ENCODE measurements at places on chromosomes 7 and 10.

GRCh38 chr7:36522453-36523007, 132.9 kb downstream of the ANLN start:
- DNase-seq = no peak

GRCh38 chr7:130904792-130905191, 170.8 kb upstream of the KLF14 start:
- DNase-seq = peak; percentile 61

- peak; percentile 70 for DNase-seq
Measured at GRCh38 chr10:84117686-84118394, 21.5 kb upstream of the GHITM start.

DNA sequence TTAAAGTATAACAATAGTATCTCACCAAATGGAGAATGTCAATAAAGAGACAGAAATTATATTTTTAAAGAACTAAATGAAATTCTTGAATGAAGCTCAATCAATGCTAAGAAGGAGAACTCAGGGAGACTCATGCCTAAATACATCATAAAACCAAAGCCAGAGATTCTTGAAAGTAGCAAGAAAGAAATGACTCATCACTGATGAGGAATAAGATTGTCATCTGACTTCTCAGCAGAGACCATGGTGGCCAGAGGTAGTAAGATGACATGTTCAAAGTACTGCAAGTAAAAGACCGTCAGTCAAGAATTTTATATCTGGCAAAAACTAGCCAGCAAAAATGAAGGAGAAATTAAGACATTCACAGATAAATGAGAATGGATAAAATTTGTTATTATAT, 399.0 kb downstream of the GRID1 start:
- DNase-seq = peak; percentile 50

DNA sequence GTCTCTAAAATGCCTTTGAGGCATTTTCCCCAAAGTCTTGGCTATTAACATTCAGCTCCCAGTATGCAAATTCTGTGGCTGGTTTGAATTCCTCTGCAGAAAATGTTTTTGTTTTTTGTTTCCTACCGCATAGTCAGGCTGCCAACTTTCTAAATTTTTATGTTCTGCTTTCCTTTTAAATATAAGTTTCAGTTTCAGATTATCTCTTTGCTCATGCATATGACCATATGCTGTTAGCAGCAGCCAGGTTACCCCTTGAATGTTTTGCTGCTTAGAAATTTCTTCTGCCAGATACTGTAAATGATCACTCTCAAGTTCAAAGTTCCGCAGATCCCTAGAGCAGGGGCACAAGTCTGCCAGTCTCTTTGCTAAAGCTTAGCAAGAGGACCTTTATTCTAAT, 96.9 kb downstream of the PLPP4 start:
- no peak for DNase-seq

- peak; percentile 95 for DNase-seq
Measured at GRCh38 chr7:39504963-39505362, 61.2 kb upstream of the YAE1 start.

DNA sequence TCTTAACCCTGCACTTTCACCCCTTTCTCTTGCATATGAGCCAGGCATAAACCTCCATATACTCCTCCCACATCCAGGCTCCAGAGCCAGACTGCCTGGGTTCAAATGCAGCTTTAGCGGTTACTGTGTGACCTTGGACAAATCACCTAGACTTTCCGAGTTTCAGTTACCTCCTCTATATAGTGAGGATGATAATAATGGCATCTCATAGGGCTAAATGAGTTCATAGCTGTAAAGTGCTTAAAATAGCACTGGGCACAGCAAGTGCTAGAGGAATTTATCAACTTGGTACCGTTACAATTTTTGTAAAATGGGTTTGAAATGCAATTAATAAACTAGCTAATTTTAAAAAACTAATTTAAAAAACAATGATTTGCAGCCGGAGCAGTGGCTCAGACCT, 53.4 kb upstream of the DGKI start:
- DNase-seq = no peak

GRCh38 chr7:149063476-149063875, 27.0 kb downstream of the ZNF786 start:
- no peak for DNase-seq

DNA sequence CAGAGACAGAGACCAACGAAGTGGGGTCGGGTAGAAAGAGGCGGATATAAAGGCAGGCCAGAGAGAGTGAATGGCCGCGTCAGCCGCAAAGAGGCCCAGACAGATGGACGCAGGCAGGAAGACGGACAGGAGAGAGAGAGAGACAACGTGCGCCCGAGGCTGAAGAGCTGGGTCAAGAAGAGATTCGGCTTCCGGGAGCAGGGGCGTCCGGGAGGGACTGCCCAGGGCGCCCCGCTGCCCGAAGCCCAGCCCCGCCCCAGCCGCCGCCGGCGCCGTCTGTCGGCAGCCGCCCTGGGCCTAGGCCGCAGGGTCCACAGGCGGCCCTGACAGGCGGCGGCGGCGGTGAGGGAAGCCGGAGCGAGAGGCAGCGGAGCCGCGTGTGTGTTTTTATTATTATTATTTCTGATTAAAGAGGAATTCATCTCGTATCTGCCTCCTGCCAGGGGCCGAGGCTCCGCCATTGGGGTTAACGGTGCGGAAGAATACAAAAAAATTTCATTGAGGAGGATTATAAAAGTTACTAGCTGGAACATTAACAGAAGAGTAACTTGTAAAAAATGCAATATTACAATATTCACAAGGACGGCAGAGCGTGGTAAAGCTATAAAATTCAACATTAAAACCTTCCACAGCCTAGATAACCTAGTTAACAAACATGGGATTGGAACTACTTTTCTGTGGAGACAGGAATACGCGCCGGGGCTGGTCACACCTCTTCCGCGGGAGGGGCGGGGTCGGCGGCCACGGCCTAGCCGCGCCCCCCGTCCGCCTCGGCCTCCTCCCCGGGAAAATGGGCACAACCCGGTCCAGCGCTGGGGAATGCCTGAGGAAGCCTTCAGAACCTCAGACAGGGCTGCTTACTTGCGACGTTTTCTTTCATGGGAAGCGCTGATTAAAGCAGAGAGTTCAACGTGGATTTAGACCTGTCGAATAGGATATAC, 29.7 kb upstream of the PAX2 start:
- DNase-seq = no peak

DNA sequence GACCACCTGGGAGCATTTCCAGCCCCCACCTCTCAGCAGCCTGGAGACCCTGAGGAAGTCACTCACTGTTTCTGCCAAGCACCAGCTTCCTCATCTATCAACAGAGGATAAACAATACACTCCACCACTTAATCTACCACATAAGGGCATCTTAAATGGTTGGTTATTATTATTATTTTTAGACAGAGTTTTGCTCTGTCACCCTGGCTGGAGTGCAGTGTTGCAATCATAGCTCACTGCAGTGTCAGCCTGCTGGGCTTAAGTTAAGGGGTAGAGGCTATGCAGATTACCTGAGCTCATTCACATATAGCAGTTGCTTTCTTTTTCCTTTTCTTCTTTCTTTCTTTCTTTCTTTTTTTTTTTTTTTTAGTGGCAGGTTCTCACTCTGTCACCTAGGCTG, 59.5 kb upstream of the ELN start:
- no peak for DNase-seq

DNA sequence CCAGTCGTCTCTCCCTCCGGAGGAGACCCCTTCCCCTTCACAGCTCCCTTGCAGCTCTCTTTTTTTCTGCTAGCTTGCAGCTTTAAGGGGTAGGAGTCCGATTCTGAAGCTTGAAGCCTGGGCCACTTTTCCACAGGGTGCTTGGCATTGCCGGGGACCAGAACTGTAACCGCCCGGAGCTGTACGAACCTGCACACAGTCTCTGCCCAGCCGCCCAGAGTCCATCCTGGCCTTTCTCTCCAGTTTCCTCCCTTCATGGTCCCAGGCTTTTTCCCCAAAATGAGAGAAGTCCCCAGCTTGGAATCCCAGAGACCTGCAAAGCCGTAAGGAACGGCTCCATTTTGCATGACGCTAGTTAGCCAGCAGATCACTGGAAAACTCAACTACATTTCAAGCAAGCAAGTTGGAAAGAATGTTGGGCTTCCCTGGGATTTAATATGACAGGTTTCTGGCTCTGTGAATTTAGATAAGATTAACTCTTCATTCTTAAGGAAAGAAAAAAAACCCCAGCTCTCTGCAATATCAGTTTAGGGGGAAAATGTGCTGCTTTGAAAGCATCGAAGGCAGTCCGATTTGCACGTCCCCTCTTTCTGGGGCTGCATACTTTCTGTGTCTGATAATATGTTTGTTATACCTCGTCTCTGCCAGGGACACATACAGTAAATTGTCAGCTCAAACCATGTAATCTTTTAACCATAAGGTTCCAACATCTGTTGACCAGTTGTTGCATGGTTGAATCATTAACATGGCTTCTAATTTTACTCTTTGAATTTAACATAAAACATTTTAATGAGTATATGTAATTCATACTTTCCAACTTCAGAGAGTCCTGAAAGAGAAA, 190.0 kb upstream of the LYZL2 start:
- no peak for DNase-seq

DNA sequence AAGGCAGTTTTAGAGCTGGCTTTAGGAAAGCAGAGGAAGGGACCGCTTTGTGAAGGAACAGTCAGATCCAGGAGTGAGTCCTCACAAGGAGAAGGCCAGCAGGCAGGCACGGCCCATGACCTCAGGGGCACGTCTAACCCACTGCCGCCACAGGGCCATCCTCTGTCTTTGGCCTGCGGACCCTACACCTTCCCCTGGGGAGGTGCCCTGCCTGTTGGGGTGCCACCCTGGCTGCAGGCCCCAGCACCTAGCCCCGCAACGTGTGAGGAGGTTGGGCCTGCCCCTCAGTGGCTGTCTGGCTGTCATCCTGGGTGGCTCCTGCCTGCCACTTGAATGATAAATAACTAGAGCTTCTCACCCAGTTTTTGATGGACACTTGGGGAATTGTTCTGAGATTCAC, 31.0 kb upstream of the TRIM8 start:
- DNase-seq = no peak

- DNase-seq = peak; percentile 37
Measured at GRCh38 chr7:54969208-54969967, 49.4 kb upstream of the EGFR start.

GRCh38 chr7:99098286-99098823, 45.6 kb downstream of the SMURF1 start:
- no peak for DNase-seq

- DNase-seq = peak; percentile 97
Measured at GRCh38 chr10:58436071-58436470, 50.9 kb downstream of the TFAM start.

- DNase-seq = no peak
Measured at GRCh38 chr10:130017631-130018022, 53.6 kb upstream of the EBF3 start.

- DNase-seq = no peak
Measured at GRCh38 chr10:80870282-80870681, 332.6 kb downstream of the SH2D4B start.

DNA sequence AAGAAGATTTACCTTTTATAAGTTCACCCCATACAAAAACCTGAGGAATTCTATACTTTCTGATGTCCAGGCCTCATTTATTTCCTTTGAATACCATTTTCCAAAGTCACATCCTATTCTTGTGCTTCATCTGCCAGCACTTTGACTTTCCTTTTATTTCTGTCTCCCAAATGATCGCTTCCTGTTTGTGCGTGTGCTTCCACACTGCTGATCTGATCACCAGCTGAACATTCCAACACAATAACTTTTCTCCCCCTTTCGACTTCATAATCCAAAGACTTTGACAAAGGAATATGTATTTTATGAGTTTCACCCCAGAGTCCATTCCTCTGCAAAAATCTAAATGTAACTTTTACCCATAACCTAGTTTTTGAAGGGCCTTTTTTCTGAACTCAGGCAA, 3.1 kb downstream of the ELAPOR2 start:
- DNase-seq = no peak

GRCh38 chr7:157006205-157006747, 4.2 kb downstream of the MNX1 start:
- no peak for DNase-seq

- DNase-seq = no peak
Measured at GRCh38 chr7:1548438-1548831, 7.6 kb downstream of the TMEM184A start.

DNA sequence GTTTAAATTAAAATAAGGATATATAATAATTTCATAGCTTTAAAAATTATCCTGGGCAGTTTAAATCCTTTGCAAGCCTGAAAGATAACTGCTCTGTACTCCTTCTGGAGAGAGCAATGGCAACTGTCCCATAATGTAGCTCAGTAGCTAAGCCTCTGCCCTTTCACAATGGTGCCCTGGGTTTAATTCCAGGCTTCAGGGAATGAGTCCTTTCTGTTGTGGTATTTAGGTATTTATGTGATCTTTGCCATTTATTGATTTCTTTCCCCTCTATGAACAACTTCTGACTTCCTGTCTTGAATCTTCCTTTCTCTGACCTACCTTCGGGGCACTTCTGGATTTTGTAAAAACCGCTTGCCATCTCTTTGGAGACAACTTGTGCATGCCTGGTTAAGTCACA, 773.2 kb downstream of the IPMK start:
- no peak for DNase-seq

DNA sequence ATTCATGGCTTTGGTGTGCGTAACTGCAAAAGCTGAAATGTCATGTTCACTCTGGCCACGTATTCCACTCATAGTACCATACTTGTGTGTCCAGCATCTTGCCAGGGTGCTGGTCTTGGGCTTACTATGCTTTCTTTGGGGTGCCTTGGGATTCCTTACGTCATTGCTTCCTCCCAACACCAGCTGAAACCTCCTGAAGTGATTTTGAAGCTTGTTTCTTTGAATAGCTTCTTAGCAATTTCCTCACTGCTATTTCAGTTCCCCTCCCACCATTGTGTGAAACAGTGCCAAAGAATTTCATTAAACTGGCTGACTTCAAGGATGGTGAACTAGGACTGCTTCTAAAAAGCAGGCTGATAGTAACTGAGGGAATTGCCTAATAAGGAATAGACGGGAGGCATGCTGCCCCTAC, 36.9 kb downstream of the ENTPD1 start:
- DNase-seq = no peak

- DNase-seq = no peak
Measured at GRCh38 chr7:17313194-17313593, 14.7 kb downstream of the AHR start.

GRCh38 chr10:102610441-102610887, 33.8 kb upstream of the TRIM8 start:
- peak; percentile 77 for DNase-seq

GRCh38 chr10:65827359-65827758, 1098.5 kb upstream of the LRRTM3 start:
- DNase-seq = no peak

DNA sequence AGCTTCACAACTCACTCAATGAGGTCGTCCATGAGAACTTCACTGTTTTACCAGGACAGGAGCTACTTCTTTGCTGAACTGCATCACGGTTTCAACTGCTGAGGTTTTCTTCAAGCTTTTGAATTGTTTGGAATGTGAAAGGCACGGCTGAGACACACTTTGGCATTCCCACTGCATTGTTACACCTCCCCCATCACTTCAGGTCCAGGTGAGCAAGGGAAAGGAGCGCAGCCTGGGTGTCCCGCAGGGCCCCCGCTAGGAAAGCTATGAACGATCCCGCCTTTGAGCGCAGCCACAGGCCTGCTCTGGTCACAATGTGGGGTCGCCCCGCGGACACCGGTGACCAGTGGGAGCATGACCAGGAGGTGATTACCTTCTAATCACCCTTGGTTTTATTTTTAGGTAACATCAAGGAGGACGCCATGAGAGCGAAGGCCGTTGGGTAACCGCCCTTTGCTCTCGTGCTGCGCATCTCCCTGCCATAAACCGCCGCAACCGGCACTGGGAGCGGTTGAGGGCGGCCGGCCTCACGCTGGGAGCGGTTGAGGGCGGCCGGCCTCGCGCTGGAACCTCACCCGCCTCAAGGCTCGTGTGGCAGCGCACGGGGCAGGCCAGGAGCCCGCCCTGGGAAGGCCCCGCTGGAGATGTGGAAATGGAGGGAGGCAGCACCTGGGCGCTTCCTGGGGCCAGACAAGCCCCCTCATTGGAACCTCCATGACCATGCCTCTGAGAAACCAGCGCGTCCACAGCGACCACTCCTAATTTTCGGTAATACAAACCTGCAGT, 50.9 kb upstream of the SGMS1 start:
- no peak for DNase-seq
